ENCODE measurements at places on chromosomes 6 and 20. TPM values are rescaled to one million over a fixed set of nuclear protein-coding genes. Genes with fewer than 3 reads are reported as not detected.

Gene FOXS1
- not detected for total RNA-seq

DNA sequence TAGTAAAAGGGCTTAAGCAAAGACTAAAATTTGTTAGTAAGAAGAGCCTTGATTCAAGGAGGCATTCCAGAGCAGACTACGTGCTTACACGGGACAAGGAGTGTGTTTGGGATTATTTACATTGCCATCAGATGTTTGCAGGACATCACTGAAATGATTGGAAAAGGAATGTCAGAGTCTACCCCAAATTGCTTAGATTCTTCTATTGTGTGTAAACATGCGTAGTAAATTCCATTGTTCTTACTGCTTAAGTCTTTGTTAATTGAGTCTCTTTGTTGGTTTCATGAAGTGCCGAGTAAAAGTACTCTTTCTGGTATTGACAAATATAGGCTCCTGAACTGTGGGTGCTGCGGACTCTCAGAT is 60.5 kb downstream of the CD83 start:
- DNase-seq = no peak
- H3K4me1 ChIP-seq = no peaks in the 10 kb centered on the region
- H3K4me3 ChIP-seq = no peak overlapping the region

Gene BMP2
- 0.18 TPM for total RNA-seq

DNA sequence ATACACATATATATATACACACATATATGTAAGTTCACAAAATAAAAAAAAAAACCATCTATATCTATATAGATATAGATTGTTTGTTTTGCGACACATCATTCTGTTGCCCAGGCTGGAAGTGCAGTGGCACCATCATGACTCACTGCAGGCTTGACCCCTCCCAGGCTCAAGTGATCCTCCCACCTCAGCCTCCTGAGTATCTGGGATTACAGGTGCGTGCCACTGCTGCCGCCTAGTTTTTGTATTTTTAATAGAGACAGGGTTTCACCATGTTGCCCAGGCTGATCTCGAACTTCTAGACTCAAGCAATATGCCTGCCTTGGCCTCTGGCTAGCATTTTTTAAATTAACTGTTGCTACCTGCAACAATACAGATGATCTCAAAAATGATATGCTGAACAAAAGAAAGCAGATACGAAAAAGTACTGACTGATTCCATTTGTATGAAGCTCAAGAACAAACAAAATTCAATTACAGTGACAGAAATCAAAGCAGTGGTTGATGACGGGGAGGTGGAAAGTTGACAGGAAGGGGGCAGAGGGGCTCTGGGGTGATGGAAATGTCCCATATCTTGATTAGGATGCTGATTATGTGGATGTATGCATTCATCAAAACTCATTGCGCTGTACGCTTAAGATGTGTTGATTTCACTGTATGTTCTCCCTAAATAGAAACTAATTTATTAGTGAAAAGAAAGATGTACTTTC is 49.6 kb downstream of the ATXN1 start:
- H3K4me3 ChIP-seq = no peak overlapping the region
- no peak for DNase-seq
- no peak overlapping the region for H3K27ac ChIP-seq
- no peaks in the 10 kb centered on the region for H3K27me3 ChIP-seq

Gene MYLK4
- under 0.01 TPM for total RNA-seq

Measured in IMR-90 (cell line).